NCI-H446 treated with DMSO at 0.1 percent for 48 hours (cell line): ENCODE measurements at places on chromosomes 1 and 21.

- DNase-seq: no peak
Observed at GRCh38 chr1:25168193-25169071, 63.9 kb downstream of the SYF2 start.

- DNase-seq: no peak
Observed at GRCh38 chr1:18812453-18812939, 47.0 kb downstream of the TAS1R2 start.

GRCh38 chr1:164759979-164760469, 201.0 kb downstream of the PBX1 start:
- peak; percentile 24 for DNase-seq

DNA sequence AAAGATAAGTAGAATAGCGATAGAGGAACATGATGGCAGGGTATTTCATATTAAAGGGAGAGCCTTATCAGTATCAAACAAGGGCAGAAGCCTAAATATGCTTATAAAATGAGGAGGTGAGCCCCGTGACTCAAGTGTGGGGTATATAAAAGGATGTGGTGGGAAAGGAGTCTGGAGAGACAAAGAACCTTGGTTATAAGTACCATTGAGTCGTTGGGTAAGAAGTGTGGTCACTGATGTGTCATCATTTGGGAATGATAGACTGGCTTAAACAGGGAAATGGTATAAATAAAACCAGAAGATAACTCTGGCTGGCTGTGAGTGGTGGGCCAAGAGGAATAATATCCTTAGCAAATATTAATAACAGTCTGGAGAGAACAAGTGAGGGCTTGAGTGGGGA, 10.9 kb upstream of the CD5L start:
- DNase-seq: no peak

DNA sequence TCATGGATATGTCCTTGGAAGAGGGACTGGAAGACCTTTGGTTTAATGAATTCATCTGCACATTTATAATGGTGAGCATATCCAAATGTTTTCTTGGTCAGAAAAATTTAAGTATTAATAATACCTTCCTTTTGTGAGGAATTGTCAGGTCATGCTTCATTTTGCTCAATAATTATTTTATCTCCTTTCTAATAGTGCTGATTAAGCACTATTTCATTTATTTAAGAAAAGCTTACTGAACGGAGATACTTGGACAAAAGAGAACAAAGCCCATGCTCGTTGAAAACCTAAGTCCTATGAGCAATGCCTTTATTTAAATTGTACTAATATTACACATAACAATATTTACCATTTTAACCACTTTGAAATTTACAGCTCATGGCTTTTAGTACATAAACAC, 281.5 kb downstream of the PDE4B start:
- no peak for DNase-seq

DNA sequence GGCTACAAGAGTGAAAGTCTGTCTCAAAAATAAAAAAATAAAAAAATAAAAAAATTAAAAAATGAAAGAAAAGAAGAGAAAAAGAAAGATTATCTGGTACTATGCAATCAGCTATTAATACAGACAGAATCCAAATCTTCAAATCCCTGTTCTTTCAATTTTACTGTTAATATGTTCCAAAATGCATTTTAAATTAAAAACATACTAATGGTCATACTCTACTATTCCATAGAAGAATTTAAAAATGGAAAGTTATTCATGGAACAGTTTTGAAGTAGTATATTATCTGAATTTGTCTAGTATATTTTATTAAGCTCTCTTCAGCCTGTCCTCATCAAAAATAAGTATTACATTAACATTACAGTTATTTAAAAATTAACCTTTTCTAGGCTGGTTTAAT, 430.1 kb downstream of the PTBP2 start:
- no peak for DNase-seq

- no peak for DNase-seq
Observed at GRCh38 chr1:226687426-226687825, 51.7 kb downstream of the ITPKB start.

DNA sequence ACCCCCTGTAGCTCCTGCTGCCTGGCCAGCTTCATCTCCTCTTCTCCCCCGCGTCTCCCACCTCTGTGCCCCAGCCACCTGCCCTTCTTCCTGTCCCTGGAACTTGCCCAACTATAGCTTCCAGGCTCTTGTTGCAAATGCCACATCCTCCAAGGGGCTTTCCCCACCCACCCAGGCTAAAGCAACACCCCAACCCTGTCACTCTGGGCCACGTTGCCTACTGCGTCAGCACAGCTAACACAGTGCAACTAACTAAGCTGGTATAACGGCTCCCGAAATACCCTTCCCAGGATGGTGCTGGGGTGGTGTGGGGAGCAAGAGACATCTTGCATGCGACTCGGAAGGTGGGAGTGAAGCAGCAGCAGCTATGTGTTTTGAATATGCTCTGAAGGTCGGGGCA, 19.7 kb downstream of the CAMK2N1 start:
- no peak for DNase-seq

DNA sequence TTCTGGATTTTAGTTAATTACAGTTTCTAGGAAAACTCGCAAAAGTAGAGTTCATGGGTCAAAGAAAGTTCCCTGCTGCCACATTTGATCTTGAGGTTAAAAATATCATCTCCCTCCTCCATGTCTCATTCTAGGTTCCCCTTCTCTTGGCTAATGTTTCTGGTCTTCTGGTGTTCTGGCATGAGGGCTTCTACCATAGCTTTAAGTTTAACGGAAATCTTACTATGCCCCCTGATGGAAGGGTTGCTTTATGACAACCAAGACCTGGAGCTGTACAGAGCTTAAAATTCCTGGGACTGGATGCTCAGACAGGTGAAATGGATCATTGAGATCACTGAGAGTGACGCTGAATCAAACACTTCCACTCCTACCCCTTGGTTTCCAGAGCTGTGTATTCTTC, 1881.7 kb downstream of the MRPL39 start:
- DNase-seq: no peak

DNA sequence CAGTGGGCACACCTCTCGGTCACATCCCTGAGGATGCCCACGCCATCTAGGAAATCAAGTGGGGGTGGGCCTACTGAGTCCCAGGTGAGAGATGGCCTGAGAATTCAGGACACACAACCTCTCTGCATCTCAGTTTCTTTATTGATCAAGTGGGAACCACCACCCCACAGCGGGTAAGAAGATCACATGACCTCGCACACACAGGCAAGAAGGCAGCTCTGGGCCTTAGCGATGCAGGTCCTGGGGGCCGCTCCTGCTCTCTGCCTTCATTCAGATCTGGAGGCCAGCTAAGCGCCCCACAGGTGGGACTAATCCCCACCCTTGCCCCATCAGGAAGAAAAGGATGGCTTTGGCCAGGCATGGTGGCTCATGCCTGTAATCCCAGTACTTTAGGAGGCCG, 63.2 kb downstream of the PGBD5 start:
- DNase-seq: no peak

DNA sequence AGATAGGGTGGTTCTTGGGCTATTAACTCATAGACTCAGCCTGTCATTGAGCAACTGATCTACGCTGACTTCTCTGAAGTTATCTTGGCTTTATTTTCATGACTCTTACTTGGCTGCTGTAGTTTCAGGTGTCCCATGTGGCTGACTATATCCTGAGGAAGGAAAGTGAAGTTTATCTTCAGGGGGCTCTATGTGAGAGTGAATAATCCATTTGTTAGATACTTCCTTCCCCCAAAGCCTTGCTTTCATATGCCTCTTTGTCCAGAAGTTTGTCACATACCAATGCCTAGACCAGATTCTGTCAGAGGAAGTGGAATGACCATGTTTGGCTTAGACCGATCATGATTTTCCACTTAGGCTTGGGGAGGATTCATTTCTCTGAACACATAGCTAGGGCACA, 27.9 kb upstream of the C1orf87 start:
- no peak for DNase-seq

GRCh38 chr1:11289064-11289463, 16.1 kb downstream of the UBIAD1 start:
- no peak for DNase-seq

- no peak for DNase-seq
Observed at GRCh38 chr1:226157761-226158316, 28.7 kb downstream of the ACBD3 start.

- DNase-seq: peak; percentile 86
Observed at GRCh38 chr1:78145105-78145580, 99.4 kb downstream of the GIPC2 start.

DNA sequence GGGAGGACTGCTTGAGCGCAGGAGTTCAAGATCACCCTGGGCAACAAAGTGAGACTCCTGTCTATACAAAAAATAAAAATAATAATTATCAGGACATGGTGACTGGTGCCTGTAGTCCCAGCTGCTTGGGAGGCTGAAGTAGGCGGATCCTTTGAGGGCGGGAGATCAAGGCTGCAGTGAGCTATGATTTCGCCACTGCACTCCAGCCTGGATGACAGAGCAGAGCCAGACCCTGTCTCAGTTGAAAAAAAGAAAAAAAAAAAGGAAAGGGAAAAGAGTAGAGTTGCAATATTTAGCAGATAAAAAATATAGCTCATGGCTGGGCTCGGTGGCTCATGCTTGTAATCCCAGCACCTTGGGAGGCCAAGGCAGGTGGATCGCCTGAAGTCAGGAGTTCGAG, 3.3 kb upstream of the S1PR1 start:
- no peak for DNase-seq

DNA sequence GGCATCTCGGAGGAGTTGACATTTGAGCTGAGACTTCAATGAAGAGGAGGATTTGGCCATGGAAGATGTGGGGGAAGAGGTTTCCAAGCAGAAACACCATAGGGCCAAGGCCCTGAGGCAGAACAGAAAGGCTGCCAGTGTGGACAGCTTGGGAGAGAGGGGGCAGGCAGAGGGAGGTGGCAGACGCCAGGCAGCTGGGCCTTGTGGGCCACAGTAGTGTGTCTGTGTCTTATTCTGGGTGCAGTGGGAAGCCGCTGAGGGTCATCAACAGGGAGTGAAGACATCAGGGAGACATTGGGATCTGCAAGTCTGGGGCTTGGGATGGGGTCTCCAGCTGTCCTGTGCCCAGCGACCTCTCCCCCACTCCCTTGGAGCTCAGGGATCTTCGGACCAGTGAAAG, 96.8 kb downstream of the LACTBL1 start:
- DNase-seq: no peak

GRCh38 chr1:178541829-178542553, 29.1 kb downstream of the TEX35 start:
- DNase-seq: no peak

DNA sequence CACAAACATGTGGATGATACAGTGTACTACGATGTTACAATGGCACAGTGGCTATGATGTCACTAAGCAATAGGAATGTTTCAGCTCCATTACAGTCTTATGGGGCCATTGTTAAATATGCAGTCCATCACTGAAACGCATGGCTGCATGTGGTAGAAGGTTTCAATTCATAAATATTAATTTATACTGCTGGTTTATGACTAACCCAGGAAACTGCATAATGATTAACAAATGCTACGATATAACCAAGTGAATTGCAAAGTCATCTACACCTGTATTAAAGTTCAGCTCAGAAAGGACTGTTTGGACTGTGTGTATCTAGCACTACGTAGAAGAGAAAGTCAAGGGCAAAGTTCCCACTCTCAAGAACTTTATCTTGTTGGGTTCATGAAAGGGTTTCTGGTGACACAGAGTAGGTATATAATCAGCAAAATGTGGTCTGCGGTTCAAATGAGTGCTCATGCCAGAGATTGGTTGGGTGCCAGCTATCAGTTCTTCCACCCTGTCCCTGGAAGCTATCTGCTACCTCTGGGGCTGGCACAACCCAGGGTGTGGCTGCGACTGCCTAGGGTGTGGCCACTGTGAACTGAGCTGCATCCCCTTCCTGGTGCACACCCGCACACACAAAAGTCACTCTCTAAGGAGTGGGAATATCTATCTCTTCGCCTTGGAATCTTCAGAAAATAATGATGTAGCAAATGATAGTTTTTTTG, 14.8 kb downstream of the MGST3 start:
- DNase-seq: no peak

DNA sequence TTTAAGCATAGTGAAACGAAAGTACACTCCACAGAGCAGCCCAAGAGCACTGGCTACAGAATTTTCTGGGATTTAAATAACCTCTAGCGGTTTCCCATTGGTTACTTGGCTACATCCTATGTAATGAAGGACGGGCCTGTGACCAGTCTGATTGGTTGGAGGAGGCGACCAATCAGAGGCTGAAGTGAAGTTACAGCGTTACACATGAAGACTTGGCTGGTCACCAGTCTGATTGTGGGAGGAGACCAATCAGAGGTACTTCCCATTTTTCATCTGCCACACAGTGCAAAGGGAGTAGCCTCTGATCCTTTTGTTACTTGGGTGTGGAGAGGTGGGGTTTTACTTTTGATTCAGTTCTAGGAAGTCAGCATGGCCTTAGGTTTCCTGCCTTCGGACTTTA, 142.7 kb upstream of the SERTAD4 start:
- DNase-seq: no peak

- no peak for DNase-seq
Observed at GRCh38 chr1:182688436-182689205, 4.2 kb upstream of the RGS8 start.

GRCh38 chr1:211372463-211372862, 45.8 kb downstream of the TRAF5 start:
- no peak for DNase-seq

DNA sequence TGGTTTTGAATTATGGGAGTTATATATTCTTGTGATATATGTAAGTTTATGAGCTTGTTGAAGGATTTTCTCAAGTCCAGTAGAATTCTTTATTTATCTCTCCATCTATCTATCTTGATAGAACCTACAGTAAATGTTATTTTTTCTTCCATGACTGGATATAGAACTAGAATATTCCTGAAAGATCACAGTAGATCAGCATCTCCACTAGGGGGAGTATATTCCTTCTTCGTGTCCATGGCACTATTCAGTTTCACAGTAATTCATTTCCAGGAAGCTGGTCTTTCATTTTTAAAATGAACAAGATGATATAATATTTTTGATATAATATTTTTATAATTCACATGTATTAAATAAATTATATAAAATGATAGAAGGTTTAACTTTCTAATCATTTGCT, 18.8 kb downstream of the TMPRSS15 start:
- DNase-seq: peak; percentile 26

- DNase-seq: no peak
Observed at GRCh38 chr1:77824079-77824478, 44.6 kb downstream of the MIGA1 start.

GRCh38 chr21:45309987-45310381, 22.3 kb upstream of the POFUT2 start:
- DNase-seq: no peak

DNA sequence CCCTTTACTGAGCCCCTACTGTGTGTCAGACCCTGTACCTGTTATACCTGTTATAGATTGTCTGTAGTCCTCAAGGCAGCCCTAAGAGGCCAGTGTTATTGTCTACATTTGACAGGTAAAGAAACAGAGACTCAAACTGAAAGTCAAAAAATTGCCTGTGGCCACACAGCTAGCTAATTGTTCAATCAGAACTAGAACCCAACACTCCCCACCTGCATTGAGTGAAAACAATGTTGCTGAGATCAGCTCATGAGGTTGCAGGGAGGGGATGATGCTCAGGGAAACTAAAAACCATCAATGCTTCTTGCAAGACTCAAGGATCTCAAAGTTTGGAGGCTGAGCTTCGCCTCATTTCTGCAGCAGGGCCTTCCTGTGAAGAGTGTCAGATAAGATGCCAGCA, 109.5 kb upstream of the LMO4 start:
- no peak for DNase-seq
